ENCODE measurements at places on chromosomes 11 and 22. TPM values are rescaled to one million over a fixed set of nuclear protein-coding genes. Genes with fewer than 3 reads are reported as not detected.

Gene RAG2
- not detected for total RNA-seq

DNA sequence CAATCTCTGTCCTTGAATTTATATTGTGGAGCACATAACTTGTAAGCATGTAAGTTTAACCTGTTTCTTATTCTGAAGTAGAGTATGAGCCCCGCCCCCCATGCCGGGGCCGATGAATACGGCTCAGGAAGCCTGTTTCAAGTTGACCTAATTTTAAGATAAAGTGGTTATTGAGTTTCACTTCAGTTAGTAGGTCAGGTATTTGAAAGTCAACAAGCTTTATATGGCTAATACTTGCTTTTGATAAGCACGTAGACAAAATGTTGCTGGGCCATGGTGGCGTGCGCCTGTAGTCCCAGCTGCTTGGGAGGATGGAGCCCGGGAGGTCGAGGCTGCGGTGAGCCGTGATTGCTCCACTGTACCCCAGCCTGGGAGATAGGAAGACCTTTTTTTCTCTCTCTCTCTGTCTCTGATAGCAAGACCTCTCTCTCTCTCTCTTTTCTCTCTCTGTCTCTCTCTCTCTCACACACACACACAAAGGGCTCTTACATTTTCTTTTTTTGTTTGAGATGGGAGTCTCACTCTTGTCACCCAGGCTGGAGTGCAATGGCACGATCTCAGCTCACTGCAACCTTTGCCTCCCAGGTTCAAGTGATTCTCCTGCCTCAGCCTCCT lies 14.4 kb downstream of the YWHAH start:
- no peak for DNase-seq

- no peak for DNase-seq
Observed at GRCh38 chr11:19666951-19667350, 45.7 kb upstream of the NAV2 start.

Gene RBMXL2
- not detected for total RNA-seq

Gene TMEM191C
- 0.27 TPM for total RNA-seq

Gene OR52N4
- not detected for total RNA-seq

DNA sequence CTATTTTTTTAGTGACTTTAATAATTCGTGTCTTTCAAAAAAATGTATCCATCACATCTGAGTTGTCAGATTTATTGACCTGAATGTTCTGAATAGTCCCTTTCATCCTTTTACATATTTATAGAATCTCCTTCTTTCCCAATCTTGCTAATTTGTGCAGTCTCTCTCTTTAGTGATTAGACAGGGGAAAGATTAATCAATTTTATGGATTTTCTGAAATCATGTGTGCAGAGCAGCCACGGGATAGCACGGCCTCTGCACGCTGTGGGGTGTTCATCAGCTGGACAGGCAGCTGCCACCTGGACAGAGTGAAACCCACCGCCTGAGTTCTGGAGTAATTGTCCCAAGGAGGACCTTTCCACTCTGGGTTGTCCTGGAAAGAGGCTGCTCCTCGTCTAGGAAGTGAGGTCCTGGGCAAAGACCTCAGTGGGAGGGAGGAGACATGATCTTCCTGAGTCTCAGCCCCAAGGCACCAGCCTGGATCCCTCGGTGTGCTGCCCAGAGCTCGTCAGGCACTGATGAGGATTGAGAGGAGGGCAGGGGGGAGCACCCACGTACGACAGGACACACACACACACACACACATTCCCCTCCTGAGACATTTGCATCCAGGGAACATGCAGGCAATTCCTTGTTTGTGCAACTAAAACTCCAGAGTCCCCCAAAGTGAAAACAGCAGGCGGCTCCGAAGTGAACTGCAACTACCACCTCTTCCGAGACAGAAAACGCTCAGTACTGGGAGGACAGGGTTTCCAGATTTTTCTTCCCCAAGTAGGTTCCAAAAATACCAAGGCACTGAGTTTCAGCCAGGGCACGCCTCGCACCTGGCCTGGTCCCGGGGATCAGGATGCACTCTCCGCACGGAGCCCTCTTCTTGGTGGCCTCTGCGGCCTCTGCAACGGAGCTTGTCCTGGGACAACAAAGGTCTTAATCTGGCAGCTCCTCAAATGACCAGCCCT lies 22.5 kb upstream of the KRTAP5-6 start:
- DNase-seq: no peak

- peak; percentile 52 for DNase-seq
Observed at GRCh38 chr11:2523821-2524391, 79.1 kb downstream of the KCNQ1 start.

- DNase-seq: no peak
Observed at GRCh38 chr11:107203656-107204055, 185.4 kb upstream of the GUCY1A2 start.

DNA sequence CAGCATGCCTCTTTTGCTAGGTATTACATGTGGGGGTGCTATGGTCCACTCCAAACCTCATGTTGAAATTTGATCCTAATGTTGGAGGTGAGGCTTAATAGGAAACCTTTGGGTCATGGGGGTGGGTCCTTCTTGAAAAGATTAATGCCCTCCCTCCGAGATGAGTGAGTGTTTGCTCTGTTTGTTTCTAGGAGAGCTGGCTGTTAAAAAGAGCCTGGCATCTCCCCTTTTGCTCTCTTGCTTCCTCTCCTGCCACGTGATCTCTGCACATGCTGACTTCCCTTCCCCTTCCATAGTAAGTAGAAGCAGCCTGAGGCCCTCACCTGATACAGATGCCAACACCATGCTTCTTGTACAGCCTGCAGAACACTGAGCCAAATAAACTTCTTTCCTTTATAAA lies 104.5 kb downstream of the FAT3 start:
- DNase-seq: no peak

Gene SYCE3
- not detected for total RNA-seq

Gene MAPK8IP1
- 10.5 TPM for total RNA-seq

DNA sequence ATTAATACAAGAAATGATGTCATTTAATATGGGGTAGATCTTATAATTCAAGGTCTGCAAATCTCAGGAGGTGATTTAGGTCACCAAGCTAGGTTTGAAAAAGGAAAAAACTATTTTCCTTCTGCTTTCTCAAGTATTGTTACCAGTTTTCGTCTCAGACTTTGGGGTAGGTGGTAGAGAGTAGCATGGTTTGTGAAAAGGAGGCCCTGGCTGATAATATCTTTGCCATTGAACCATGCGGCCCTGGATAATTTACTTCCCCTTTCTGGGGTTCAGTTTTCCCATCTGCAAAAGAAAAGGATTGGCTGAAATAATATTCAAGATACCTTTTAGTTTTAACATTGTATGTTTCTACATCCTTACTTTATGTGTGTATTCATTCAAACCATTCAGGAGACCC lies 92.1 kb downstream of the WNT11 start:
- no peak for DNase-seq

Gene TMEM86A
- total RNA-seq: 3.7 TPM

GRCh38 chr11:113179181-113179704 lies 135.1 kb upstream of the TTC12 start:
- no peak for DNase-seq

DNA sequence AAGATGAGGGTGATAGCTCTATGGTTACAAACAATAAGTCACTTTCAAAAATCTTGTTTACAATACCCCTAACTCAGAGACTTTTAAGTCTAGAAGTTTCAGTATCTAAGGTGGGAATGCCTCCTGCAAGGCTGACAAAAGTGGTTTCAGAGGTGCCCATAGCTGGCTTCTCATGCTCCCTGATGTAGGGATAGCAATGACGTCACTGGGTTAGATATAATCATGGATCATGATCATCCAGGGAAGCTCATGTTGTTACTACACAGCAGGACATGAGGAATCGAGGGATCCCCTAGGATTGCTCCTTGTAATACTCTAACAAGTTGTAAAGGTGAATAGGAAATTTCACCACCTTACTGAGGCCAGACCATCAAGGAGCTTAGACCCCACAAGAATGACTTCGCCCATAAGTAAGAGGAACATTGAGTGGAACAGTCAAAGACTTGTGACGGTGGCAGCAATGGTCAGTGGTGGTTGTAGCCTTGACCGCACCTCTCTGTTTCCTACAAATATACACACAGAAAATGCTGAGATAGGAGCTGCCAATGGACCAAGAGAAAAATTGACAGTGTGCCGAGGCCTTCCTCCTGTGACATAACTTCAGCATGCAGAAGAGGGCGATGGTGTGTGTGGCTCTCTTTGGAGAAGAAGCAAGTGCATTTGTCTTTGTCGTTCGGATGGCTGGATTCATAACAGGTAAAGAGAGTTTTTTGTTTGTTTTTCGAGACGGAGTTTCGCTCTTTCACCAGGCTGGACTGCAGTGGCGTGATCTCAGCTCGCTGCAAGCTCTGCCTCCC lies 15.6 kb downstream of the APOL4 start:
- DNase-seq: no peak
